AG20443 (cell line): ENCODE measurements at places on chromosomes 16 and 17.

DNA sequence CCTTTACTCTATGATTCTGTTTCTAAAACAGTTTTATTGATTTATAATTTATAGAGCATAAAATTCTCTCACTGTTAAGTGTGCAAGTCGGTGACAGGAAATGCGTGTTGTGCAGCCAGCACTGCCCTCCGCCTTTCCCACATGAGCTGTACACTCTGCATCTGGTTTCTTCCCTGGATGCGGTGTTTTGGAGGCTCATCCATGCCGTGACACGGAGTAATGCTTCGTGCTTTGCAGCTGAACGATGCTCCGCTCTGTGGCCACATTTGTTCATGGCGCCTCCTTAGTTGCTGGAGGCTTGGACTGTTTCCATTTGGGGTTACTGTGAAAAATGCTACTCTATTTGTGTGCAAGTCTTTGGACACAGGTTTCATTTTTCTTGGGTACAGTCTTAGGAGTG is 7.2 kb upstream of the IGFALS start:
- DNase-seq, result peak; percentile 64

GRCh38 chr17:58089111-58089510 is 5.9 kb downstream of the DYNLL2 start:
- no peak for DNase-seq

DNA sequence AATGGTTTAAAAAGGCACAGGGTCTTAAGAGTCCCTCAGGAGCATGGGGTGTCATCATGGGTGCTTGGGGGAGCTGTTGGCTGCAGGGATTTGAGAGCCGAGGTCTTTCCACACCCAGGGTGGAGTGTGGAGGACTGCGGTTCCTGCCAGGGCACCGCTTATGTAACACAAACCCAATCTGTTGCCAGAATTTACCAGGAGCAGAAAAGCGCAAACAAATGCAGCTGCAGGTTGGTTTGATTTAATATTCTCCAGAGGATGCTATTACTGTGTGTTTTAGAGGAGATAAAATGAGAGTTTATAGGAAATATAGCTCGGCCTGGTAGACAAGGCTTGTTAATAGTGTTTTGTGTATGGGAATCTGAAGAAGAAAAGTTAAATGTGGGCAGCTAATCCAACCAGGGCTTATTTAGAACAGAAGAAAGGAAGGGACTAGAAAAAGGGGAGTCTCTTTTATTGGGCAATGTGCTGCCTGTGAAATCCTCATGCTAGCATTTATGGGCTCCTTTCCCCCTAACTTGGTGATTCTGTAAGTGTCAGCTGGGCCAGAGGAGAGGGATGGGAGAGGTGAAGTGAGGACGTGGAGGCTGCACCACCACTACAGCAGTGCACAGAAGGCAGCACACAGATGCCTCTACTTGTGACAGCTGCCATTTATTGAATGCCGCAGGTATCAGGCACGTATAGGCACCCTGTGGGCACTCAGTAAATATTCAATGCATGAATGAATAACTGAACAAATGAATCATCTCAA is 174.7 kb downstream of the KATNIP start:
- DNase-seq, result peak; percentile 34

GRCh38 chr17:13162361-13162760 is 144.5 kb upstream of the ELAC2 start:
- no peak for DNase-seq

- peak; percentile 93 for DNase-seq
Observed at GRCh38 chr16:88303890-88304819, 78.6 kb upstream of the ZNF469 start.

DNA sequence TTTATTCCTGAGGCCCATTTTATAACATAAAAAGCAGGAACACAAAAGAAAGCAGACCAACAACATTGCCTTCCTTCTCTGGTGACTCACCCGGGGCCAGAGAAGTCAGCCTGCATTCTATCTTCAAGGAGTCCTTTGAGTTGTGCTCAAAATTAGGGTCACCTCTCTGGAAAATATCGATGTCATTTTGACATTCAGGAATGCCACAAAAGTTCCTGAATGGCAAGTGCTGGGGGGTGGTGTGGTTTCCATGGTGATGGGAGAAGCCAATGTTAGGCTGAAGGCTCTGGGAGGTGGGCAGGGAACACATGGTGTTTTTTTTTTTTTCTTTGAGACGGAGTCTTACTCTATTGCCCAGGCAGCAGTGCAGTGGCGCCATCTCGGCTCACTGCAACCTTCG is 159.6 kb downstream of the HAPSTR1 start:
- no peak for DNase-seq

DNA sequence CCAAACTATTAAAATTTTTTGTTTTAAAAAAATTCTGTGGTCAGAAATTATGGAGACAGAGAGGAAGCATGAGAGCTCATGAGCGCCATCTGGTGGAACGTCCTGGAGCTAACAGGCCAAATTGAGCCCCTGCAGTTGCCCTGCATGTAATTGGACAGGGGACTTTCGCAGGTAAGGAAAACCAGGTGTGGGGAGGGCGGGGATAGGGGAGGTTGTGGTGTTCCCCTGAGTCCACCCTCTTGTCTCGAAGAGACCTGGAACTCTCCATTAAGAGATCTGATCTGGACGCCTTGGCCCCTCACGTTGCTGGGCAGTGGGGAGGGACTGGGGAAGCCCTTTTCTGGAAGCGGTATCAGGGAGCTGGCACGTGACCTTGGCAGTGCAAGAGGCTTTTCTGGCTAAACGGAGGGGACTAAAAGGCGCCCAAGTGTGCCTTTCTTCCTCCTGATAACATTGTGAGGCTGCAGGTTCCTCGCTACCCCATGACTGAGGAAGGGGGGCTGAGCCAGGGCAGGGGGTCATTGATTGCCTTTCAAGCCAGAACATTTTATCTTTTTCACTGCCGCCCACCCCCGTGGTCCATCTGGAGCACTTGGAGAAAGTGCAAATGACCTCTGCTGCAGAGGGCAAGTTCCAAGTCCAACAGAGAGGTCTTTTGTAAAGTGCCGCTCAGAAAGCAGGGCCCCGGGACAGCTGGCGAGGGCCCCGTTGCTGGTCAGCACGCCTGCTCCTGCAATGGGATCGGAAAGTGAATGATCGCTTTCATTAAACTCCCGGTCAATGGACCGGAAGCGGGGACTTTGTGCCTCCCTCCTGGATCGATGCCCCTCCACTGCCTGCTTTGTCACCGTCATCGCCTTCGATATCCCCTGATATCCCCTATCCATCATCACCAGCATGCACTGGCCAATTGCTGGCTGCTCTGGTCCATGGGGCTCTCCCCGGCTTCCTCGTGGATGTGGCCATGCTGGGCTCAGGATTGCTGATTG is 18.4 kb downstream of the PDILT start:
- DNase-seq, result peak; percentile 80

DNA sequence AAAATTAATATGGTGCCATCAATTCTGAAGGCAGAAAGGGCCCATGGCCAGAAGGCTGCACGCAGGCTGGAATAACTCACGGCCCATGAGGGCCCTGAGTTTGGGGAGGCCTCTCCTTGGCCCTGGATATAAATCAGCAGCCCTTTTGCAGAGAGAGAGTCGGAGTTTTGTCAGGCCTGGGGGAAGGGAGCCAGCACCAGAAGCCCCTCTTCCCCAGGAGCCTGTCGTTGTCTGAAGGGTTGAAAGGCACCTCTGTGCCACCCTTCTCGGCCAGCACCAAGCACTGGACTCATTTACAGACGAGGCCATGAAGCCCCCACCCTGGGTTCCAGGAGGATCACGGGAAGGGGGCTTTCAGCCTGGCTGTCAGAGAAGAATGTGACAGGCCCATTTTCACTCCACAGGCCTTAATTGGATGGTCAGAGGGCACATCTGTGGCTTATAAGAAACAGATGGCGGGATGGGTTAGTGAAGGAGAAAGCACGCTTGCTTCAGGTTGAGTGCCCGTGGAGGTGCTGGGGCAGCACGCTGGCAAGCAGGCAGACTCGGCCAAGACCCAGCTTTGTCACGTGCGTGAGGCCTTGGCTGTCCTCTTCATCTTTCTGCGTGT is 140.6 kb downstream of the CLEC16A start:
- peak; percentile 37 for DNase-seq

DNA sequence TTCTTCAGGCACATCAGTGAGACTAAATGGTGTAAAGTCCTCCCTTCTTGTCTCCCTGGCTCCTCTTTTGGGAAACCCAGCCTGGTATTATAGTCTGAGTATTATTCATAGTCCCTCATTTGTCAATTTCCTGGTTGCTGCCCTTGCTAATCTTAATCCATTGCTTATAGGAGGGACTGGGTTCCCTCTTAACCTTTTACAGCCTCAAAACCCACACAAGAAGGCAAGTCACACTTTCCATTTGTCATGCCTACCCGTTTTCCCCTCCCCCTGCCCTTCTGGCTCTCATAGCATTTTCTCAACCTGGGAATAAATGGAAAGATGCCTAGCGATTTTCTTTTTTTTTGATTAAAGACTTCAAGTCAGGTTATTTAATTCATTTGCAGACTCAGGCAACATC is 124.8 kb downstream of the MAP2K6 start:
- DNase-seq, result no peak

DNA sequence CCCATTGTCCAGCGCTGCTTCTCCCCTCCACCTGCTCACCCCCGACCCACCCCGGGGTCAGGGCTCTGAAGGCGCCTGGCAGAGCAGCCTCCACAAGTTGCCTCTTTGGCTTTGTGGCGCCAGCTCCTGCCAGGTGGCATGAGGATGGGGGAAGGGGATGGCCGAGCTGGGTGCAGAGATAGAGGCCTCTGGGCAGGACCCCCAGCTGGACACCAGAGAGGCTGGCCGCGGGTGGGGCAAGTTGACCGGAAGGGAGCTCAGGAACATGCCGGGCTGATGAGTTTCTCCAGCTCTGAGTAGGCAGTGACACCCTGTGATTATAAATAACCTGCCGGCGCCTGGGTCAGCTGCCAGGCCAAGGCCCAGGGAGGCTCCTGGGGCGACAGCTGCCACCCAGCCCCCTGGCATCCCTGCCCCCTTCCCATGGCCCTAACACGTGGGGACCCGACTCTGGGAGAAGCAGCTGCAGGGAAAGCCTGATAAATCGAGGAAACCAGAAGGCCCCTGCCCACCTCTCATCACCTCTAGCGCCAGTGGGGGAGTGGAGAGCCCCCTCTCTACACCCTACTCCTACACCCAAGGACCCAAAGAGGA is 729 bp downstream of the P2RX5 start:
- DNase-seq, result no peak

DNA sequence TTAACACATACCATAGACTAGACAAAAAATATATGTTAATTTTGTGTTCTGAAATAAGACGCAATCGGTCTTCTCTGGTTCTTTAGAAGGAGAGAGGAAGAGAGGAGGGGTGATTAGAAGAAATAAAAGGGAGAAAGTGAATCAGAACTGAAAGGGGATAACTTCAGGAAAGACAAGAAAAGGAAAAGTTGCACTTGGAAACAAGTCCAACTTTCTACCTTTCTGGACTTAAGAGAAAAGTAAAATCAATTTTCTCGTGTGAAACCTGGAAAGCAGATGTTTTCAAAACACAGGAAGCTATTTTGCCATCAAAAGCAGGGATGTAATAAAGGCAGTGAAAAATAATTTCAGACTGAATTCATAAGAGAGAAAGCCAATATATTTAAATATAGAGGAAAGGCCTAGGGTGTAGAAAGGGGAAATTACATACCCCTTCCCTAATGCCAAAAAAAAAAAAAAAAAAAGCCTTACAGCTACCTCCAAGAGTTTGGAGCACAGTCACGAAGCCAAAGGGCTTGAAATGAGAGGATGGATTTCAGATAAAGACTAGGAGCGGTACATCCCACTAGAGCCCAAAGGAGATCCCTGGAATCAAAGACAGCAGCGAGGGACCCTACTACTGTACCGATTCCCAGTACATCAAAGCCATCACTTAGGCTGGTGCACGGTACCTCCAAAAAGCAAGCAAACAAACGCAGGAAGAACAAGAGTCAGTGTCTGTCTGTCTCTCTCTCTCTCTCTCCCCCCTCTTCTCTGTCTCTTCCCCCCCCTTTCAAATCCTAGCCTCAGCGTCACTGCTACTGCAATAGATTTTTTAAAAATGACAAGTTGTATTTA is 12.1 kb upstream of the ZFHX3 start:
- DNase-seq, result no peak

GRCh38 chr16:48901712-48902374 is 291.9 kb upstream of the N4BP1 start:
- DNase-seq, result no peak

DNA sequence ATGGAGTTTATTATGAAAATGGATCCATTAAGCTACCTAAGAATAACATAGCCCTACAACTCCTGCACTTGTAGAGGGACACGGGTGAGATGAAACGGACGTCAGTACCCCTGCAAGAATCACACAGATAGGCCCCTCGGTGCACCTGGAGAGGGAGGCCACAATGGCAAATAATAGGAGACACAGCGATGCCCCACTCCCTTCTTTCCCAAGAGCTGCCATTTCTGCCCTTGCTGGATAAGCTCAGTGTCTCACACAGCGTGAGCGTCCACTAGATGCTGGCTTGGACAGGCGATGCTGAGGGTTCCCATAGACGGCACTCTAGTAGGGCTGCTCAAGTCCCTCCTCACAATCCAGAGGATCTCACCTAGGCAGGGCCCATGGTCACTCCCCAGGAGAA is 67.8 kb downstream of the ADCY9 start:
- DNase-seq, result no peak

DNA sequence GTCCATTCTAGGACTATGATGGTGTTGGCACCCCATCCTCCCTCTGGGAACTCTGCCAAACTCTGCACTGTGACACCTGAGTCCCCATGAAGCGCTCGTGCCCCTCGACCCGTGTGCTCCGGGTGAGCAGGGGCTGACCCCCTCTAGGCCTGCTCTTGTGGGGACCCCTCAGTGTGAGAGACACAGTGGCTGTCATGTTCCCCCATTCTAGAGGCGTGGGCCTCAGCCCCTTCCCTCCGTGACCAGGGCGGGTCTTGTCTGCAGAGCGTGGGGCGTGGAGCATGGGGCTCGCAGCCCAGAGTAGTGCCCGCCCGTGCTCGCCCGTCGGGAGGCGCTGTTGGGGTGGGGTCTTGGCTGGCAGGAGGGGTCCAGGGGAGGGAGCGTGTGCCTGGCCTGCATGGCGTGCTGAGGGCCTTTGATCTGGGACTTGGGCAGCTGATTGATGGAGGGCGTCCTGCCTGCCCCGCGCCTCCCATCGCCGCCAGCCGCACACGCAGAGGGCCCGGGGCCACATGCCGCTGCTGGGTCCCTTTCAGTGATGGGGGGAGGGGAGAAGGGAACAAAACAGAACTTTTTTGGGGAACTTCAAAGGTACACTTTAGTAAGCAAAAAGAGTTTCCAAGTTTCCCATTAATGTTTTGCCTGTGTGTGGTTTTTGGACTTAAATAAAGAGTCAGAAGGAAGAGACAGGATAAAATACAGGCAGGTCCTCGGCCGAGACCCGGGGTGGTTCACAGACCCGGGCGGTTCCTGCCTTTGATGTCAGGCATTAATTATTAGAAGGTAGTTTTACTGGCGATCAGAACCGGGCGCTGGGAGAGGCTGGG is 22.5 kb downstream of the CENPX start:
- DNase-seq, result no peak
